Adrenal gland (tissue), 19 donors: ENCODE measurements at places on chromosomes 2 and 18. TPM values are rescaled to one million over a fixed set of nuclear protein-coding genes. Genes with fewer than 3 reads are reported as not detected.
A peak's percentile ranks its signal among the peaks of the same experiment; 100 is the strongest.

GRCh38 chr2:207939342-207940108 is 85.8 kb downstream of the PLEKHM3 start:
- no peak for DNase-seq

DNA sequence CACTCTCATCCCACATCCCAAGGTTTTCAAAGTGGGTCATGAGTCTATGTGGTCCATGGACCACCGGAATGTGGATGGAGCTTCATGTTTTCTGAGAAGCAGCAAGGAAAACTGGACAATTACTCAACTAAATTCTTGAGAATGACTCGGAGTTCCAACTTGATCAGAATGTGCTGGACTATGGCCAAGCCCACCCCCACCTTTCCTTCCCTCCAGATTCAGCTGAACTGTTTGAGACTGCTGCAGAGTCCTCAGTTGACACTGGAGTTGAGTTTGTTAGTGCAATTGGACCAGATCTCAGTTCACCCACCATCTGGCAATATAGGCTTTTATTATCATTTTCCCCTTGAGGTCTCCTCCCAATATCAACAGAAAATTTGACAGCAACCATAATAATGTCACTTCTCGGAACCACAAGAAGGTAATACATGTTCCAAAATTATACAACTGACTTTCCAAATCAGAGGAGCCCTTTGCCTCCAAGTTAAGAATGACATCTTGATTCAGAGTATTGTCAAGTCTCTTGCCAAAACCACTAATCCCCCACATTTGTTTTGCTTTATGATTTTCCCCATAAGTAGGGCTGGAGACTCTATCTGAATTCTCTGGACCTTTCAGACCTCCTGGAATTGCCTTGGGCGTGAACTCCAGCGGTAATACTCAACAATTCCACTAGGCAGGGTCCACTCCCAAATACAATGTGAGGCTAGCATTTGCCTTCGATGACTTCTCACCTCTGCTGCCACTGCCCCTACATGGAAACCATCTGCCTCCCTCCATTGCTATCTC is 8.8 kb downstream of the COL4A4 start:
- peak; percentile 43 for DNase-seq

- DNase-seq = no peak
Measured at GRCh38 chr2:190755772-190756415, 107.0 kb downstream of the NAB1 start.

- no peak for DNase-seq
Measured at GRCh38 chr2:219852626-219853025, 225.2 kb downstream of the SLC4A3 start.

DNA sequence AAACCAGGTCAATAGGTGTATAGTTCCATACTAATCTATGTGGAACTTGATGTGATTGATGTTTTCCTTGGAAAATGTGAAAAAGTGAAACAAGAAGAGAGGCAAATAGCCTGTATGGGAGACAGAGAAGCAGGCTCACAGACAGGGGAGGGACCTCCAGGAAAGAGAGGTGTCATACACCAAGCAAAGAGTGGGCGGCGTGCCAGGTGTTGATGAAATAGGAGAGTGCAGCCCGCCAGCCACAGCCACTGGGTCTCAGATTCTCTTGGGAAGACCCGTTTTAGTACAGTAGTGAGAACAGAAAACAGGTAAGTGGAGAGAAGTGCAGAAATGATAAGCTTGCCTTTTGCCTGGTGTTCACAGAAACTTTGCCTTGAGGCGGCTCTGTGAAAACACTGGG is 301.9 kb downstream of the ZNF407 start:
- peak; percentile 67 for DNase-seq

GRCh38 chr18:1760901-1761300 is 810.4 kb downstream of the METTL4 start:
- DNase-seq = no peak

GRCh38 chr2:105521176-105521575 is 122.3 kb upstream of the FHL2 start:
- DNase-seq = no peak

DNA sequence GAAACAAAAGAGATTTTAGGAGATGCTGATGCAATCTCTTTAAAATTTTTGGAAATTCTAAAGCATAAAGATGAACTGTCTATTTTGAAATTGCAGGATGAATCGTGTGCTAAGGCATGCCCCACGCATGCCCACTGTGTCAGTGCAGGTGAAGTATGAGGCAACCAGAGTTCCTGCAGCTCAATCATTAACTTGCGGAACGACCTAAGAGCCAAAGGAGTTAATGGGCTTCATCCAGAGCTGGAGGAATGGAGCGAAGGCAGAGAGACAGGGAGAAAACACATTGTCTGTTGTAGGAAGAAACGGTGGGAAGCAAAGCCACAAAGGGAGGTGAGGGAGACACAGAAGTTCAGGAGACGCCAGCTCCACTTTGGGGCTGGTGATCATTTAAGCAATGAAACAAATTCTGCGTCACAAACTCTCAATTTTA is 265.2 kb downstream of the CCDC85A start:
- no peak for DNase-seq

- DNase-seq = no peak
Measured at GRCh38 chr2:180662941-180663471, 317.4 kb upstream of the UBE2E3 start.

DNA sequence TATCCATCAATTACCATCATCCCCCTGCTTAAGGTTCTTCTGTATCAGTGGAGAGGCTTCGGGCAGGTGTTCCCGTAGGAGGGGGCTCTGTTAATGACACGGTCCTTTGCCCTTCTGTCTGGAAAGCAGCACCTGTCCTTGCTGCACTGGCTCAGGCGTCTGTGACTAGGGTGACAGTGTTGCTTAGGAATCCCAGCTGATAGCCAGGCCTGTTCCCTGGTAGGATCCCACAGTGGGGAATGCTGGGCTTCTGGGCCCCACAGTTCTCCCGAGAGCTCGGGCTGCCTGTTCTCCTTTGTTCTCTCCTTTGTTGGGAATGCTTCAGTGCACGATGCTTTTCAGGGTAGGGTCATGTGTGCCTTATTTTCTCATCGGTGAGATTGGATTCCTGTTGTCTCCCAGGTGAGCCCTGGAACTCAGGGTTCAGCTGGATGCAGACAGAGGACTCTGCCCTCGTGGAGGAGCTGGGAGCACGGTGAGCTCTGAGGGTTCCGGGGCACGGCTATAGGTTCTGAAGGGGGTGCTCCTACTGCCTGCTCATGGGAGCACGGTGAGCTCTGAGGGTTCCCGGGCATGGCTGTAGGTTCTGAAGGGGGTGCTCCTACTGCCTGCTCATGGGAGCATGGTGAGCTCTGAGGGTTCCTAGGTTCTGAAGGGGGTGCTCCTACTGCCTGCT is 9.6 kb downstream of the SNTG2 start:
- DNase-seq = no peak

DNA sequence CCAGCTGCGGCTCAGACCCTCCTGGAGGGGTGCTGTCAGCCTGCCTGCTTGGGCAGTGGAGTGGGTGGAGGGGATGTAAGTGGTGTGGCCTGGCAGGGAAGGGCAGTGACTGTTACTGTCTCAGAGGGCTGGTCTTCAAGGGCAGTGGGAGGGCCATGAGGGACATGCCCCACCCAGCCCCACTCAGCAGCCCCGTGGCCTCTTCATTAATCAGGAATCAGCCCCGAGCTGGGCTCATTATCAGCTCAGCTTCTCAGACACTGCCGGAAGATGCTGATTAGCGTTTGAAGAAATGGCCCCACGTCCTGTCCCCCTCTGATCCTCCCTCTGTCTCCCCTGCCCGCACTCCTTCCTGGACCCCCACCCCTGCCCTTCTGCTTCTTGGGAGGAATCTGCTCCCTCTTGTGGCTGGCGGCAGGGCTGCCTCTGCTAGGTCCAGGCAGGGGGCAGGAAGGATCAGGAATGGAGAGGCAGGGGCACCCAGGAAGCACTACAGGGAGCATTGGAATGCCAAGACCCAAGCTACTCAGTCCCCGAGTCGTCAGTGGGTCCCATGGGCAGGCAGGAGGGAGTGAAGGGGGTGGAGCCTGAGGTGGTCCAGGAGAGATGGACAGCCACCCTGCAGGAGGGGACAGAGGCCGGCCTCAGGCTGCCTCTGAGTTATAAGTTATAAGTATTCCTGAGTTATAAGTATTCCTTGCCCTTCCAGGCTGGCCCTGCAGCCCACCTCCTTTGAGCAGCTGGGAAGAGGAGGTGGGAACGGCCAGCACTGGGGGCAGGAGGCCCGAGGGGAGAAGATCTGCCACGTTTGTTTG is 7.0 kb downstream of the ASIC4 start:
- peak; percentile 54 for DNase-seq

DNA sequence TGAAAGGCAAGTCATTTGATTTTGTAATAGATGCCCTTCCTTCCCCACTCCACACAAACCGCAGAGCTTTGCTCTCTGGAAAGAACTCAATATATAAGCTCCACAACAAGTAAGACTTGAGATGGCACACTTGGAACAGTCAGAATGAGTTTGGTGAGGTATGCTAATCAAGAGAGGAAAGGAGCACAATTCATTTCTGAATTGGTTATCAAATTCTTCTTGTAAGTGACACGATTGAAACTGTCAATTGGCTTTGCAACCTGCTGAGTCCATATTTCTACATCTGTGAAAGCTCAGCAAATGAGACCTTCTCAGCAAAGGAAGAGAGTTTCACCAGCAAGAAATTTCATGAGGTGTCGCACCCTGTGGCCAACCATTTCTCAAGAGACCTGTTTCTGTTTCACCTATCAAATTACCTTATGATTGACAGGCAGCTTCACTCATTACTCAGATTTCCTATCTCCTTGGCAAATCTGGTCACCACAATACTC is 19.1 kb downstream of the CTLA4 start:
- no peak for DNase-seq

- DNase-seq = no peak
Measured at GRCh38 chr2:190214426-190215194, 105.0 kb downstream of the HIBCH start.

GRCh38 chr2:10810202-10811161 is 2.1 kb downstream of the PDIA6 start:
- no peak for DNase-seq

DNA sequence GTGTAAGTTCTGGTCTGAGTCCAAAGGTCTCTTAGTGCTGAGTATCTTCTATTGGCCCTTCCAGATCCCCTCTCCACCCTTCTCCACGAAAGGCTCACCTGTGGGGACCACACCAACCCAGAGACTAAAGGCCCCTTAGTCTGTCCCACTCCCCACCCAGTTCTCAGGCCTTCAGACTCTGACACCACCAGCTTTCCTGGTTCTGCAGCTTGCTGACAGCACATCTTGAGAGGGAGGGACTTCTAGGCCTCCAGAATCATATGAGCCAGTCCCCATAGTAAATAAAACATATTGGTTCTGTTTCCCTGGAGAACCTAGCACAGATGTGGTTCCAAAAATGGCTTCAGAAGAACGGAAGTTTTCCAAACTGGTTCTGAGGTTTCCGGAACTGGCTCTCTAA is 38.5 kb upstream of the KLF11 start:
- no peak for DNase-seq

GRCh38 chr18:12290086-12290485 is 18.0 kb upstream of the TUBB6 start:
- no peak for DNase-seq

DNA sequence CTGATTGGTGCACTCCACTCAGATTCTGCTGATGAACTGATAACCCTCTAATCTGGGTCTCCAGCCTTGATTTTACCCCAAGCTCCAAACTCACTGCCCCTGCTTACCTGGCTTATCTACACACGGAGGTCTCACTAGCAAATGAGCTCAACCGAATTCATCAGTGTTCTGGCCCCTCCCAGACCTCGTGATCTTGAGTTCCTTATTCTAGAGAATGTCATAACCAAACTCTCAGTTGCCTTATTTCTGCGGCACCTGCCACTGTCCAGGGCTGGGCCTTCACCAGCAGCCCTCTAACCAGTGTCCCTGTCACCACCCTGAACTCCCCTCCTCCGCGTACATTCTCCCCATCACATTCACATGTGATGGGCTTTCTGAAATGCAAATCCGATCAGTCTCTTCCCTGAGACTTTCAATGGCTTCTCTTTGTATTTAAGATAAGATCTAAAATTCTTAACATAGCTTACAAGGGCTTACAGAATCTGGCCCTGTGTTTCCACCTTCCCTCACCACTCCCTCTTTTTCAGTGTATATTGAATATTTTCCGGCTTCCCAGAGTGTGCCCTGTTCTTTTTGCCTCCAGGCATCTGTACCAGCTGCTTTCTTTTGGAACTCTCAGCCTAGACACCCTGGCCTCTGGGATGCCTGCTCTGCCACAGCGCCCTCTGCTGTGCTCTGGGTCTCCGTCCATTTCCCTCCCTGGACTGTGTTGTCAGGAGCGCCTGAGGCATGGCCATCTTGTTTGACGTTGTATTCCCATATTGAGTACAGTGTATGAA is 31.1 kb downstream of the NAB1 start:
- DNase-seq = peak; percentile 50

DNA sequence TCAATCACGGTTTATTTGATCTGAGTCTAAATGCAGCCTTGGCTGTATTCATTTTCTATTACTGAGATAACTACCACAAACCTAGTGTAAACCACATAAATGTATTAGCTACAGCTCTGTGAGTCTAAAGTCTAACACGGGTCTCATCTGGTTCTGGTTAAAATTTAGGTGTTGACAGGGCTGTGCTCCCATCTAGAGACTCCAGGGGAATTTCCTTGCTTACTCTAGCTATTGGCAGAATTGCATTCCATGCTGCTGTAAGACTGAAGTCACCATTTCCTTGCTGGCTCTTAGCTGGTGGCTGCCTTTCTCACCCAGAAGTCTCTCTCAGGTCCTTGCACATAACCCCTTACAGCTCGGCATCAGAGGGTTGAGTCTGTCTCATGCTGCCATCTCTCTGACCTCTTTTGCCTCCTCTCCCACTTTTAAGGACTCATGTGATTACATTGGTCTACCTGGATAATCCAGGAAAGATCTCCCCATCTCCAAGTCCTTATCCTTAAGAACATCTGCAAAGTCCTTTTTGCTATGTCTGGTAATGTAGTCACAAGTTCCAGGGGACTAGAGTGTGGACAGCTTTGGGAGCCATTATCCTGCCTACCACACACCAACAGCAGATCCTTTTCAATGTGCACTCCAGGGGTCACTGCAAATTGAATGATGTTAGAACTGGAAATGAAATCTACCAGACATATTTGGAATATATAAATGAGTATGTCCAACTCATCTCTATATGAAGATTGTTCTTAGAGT is 207.0 kb upstream of the AGAP1 start:
- DNase-seq = no peak

- DNase-seq = no peak
Measured at GRCh38 chr2:18477293-18477692, 83.2 kb downstream of the RDH14 start.

GPR39 gene
- total RNA-seq = not detected

ENOSF1 gene
- 52.6 TPM for total RNA-seq

RIF1 gene
- 25.4 TPM for total RNA-seq

CYBRD1 gene
- total RNA-seq = 52.7 TPM

CD8B2 gene
- not detected for total RNA-seq

CDH19 gene
- 1.1 TPM for total RNA-seq

RND3 gene
- 46.1 TPM for total RNA-seq

MBD2 gene
- total RNA-seq = 51.6 TPM

IGFBP2 gene
- total RNA-seq = 253 TPM

C2orf42 gene
- total RNA-seq = 24.8 TPM

GALR1 gene
- 1.3 TPM for total RNA-seq

SCYGR5 gene
- not detected for total RNA-seq

CRYBA2 gene
- total RNA-seq = not detected
